ENCODE measurements at places on chromosomes 7 and 10.

DNA sequence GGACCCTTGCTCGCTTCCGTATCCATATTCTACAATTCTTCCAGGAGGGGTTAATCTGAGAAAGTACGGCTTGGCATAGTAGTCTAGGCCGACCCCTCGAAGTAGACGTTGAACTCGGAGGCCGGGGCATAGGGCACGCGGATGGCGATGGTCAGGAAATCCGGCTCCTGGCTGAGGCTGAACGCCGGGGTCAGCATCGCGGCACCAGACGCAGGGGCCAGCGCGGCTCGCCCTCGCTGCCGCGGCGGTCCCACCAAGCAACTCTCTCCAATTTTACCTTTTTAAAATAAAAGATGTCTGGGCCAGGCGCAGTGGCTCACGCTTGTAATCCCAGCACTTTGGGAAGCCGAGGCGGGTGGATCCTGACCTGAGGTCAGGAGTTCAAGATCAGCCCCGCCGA, 7.3 kb upstream of the SGMS1 start:
- DNase-seq = no peak

GRCh38 chr7:154928136-154929005, 74.6 kb downstream of the PAXIP1 start:
- peak; percentile 64 for DNase-seq

GRCh38 chr10:72445851-72446250, 91.1 kb upstream of the DNAJB12 start:
- no peak for DNase-seq

GRCh38 chr10:132373241-132373955, 23.6 kb upstream of the PWWP2B start:
- DNase-seq = no peak

DNA sequence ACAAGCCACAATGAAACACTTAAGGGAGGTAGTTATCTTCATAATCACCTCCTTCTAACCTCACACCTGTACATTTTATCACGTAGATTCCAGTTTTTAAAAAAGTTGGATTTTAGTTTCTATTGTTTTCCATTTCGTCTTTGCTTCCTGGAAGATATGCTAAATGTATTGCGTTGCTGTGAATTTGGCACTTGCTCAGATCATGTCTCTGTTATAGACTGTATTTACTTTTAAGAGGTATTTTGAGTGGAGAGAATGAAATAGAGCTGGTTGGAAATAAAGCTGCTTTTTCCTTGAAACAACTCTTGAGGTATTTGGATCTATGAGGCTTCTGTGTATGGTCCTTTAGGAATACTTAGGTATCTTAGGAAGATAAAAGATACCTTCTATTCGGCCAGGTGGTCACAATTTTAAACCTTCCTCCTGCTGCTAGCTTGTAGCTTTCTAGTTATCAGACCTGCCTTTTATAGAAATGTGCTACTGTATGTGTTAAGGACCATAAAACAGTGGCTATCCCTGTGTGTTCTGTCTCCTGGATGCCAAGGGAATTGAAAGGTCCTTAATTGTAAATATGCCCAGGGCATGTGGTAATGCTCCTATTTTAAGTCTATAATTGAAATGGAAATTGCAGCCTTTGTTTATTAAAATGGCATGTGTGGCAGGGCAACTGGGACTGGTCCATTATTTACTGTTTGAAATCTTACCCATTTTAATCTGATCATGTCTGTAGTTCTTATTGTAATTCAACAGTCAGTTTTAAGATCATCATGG, 147.7 kb downstream of the SND1 start:
- no peak for DNase-seq

GRCh38 chr10:102220612-102221011, 5.5 kb upstream of the ELOVL3 start:
- DNase-seq = no peak

DNA sequence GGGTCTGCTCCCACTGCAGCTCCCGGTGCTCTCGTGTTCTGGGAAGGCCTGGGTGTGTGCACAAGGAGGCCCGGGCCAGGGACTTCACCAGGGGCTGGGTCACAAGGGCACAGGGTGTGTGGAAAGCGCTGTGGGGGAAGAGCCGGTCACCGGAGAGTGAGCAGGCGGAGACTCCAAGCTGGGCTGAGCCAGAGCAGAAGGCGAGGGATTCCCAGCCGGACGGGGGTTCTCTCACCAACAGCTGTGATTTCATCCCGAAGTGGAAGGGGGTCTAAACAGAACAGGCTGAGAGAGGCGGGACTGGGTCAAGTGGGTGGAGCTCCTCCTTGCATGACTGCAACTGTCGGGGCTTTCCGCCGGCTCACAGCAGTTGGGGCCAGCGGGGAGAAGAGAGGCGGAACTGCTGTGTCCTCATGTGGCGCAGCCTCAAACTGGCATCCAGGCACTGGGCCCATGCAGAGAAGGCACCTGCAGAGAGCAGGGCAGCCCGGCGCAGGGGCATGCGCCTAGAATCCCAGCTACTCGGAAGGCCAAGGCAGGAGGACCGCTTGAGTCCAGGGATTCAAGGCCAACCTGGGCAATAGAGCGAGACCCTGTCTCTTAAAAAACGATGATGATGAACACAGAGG, 7.6 kb upstream of the ORAI2 start:
- no peak for DNase-seq

DNA sequence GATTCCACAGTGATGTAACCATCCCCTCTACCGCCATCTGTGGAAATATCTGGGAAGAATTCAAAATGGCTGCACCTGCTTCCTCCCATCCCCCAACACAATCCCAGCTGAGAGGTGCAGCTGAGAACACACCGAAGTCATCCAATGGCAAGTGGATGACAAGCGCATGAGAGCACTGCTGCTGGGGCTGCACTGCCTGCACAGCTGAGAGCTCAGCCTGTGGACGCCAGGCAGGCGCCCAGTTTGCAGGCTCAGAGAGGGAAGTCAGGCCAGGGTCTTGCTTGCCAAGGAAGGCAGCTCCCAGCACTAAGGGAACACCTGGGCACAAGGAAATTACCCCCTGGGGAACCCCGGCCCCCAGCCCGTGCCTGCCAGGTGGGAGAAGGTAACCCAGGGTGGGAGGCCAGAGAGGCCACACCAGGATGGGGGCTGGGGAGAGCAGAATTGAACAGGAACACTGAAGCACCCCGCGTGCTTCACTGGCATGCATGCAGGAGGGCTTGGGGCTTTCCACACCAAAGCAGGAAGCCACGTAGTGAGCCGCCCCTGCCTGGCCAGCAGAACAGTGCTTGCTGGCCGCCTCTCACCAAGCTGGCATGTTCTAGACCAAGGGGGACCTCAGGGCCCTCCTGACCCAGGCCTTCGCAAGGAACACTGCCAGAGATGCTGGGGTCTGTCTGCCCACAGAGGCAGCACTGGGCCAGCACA, 46.2 kb downstream of the FAM53B start:
- DNase-seq = no peak

All from hepatocyte (in vitro differentiated cells).